ENCODE measurements at places on chromosomes 7 and 10.
A peak's percentile ranks its signal among the peaks of the same experiment; 100 is the strongest.

DNA sequence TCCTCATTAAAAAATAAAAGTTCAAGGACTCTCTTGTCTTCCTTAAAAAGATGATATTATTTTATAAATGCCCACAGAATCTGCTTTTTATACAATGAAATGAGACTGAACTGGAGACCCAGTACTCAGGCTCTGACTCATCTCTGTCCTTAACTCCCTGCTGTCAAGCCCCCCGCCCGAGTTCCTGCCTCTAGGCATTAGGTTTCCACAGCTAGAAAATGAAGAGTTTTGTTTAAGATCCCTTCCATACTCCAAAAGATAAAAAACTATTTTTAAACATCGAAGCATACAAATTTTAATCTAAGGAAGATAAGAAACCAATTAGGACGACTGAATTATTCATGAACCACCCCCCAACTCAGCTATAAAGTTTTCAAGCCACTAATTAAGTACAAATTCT lies 97.7 kb upstream of the FEZF1 start:
- no peak for DNase-seq

DNA sequence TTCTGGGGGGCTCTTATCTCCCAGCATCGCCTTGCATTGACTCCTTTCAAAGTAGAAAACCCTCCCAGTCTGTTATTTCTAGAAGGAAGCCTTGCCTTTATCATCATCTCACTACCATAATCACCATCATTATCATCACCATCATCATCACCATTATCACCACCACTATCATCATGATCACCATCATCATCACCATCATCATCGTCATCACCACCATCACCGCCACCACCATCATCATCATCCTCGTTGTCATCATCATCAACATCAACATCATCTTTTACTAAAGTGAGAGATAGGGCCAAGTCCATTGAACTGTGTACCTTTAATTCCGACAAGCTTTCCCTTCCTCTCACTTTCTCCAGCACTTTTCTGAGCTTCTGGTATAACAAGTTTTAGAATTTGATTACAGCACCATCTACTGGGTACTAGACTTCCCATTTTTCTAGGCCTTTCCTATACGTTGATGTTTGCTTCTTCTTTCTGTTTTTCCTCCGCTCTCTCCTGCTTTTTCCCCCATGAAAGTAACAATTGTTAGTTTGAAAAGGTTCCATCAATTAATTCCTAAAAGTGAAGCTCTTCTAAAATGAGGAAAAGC lies 226.4 kb downstream of the BUB3 start:
- DNase-seq: peak; percentile 30

DNA sequence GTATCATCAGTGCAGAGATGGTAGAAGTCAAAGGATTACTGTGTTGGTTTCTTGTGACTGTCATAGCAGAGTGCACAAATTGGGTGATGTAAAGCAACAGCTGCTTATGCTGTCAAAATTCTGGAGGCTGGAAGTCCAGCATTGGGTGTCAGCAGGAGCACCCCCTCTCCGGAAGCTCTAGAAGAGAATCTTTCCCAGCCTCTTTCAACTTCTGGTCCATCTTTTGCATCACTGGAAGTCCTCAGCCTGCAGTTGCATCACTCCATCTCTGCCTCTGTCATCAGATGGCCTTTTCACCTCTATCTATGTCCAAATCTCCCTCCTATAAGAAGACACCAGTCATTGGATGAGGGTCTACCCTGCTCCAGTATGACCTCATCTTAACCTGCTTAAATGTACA lies 35.8 kb upstream of the GALNTL5 start:
- peak; percentile 81 for DNase-seq

- peak; percentile 60 for DNase-seq
Observed at GRCh38 chr7:5997210-5997808, 11.5 kb downstream of the PMS2 start.

DNA sequence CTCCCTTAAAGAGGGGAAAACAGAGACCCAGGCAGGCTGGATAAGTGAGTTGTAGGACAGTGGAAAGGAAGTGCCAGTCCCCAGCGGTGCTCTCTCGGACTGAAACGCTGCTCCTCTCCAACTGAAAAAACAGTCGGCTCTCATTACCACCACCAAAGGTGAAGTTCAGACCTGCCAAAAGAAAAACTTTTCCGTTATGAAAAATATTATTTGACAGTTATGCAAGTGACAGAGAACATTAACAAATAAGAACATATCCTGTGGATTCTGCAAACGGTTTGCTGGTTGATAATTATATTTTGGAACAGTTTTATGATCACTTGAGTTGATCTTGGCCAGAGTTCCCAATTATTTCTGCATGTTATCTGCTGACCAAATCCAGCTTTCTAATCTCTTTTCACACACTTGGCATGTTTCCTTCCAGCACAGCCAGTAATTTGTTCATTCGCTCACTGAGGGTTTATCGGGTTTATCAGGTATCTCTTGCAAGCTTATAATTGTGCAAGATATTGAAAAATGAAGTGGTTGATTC lies 82.6 kb downstream of the PTPRE start:
- DNase-seq: no peak

GRCh38 chr7:130400120-130400572 lies 19.9 kb downstream of the CPA1 start:
- DNase-seq: no peak

- DNase-seq: no peak
Observed at GRCh38 chr10:110479710-110480109, 18.0 kb upstream of the DUSP5 start.

- no peak for DNase-seq
Observed at GRCh38 chr7:28383975-28384374, 28.3 kb upstream of the CREB5 start.

DNA sequence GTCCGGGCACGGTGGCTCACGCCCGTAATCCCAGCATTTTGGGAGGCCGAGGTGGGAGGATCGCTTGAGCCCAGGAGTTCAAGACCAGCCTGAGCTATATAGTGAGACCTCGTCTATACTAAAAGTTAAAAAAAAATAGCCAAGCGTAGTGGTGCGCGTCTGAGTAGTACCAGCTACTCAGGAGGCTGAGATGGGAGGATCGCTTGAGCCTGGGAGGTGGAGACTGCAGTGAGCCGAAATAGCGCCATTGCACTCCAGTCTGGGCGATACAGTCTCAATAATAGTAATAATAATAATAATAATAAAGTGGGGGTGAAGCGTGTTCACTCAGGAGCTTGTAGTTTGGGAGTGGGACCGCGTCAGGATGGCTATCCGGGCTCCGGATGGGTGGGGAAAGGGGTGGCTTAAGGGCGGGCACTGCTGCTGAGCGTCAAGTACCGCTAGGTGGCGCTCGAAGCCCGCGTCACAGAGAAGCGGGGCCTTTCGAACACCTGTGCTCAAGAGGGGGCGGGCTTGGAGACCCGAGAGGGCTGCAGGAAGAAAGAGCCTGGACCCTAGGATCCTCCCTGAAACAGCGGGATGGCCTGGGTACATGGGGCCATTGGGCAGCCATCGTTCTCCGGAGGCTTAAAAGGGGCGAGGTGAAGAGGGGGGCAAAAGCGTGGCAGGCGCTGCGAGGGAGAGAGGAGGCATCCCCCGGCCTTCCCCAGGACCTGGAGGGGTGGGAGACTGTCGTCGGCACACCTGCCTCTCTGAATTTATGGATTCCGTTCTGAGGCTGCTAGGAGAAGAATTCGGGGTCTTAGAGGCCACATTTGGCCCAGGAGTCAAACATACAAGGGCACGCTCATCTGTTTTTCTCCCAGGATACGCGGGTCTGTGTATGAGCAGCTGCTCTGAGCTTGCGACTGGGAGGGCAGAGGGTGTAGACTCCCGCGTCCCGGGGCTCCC lies 14.5 kb downstream of the LBX1 start:
- DNase-seq: peak; percentile 61

DNA sequence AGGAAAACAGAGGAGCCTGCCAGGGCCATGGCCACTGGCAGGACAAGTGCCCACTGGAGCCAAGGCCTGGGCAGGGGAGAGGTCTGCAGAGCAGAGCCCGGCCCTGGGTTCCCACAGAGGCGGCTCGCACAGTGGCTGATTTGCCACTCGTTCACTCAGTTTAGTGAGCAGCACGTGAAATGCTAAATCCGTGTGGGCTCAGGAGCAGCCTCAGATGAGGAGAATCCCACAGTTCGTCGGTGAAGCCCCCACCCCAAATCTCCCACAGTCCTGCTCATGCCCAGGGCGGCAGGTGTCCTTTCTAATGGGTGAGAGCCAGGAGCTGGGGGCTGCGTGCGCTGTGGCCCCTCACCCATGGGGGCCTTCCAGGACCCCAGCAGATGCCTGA lies 107.7 kb upstream of the FAM20C start:
- no peak for DNase-seq

GRCh38 chr7:125504848-125505247 lies 575.2 kb upstream of the POT1 start:
- no peak for DNase-seq

GRCh38 chr7:159370-160270 lies 32.8 kb upstream of the FAM20C start:
- no peak for DNase-seq

- DNase-seq: no peak
Observed at GRCh38 chr10:110033701-110034235, 26.0 kb downstream of the ADD3 start.

DNA sequence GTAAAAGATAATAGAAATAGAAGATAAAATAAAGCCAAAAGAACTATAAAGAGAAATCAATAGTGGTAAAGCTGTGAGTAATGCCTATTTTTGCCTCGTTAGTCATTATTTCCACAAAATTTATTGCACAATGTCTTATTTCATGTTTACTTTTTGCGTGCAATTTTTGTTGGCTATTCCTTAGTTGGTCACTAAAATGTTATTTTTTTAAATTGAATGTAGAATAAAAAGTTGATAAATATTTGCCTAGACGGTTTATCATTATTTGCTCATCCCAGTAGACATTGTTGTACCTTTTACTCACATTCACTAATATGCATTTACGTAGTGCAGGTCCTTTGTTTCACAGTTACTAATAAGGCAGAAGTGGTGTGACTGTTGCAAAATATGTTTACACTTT lies 227.8 kb upstream of the BMPER start:
- peak; percentile 27 for DNase-seq

DNA sequence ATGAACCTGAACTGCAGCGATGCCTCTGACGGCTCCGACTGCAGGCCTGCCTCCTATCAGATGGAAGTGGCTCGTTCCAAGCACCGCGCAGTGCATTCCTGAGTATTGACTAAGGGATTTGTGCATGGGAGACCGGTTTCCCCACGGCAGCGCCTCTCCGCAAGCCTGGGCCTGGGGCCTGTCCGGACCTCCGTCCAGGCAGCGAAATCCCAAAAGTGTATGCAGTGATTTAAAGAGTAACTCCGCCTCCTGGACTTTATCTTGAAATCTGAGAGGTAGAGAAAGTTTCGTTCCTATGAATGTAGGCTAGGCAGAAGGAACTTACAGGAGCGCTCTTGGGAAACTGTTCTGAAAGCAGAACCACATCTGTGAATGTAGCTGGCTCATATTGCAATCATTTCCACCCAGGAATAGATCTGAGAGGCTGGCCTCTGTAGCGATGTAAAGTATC lies 106.2 kb upstream of the CELF2 start:
- peak; percentile 38 for DNase-seq

- DNase-seq: no peak
Observed at GRCh38 chr7:11636274-11636673, 195.7 kb downstream of the THSD7A start.

DNA sequence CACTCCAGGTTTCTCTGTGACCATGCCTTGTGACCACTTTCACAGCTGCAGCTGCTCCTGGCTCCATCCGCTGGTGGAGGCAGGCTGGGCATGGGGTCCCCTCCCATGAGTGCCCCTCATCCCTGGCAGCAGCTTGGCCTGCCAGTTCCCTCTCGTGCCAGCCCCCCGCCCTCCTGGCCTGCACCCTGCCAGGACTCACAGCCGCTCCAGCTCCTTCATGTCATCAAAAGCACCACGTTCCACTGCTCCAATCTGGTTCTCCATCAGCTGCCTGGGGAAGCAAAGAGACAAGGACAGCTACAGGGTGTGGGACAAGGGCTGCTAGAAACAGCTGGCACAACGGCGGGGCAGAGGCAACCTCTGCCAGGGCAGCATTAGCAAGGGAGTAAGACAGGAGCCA lies 22.6 kb downstream of the SLIT1 start:
- DNase-seq: no peak

- no peak for DNase-seq
Observed at GRCh38 chr10:104099269-104099668, 13.6 kb upstream of the COL17A1 start.

DNA sequence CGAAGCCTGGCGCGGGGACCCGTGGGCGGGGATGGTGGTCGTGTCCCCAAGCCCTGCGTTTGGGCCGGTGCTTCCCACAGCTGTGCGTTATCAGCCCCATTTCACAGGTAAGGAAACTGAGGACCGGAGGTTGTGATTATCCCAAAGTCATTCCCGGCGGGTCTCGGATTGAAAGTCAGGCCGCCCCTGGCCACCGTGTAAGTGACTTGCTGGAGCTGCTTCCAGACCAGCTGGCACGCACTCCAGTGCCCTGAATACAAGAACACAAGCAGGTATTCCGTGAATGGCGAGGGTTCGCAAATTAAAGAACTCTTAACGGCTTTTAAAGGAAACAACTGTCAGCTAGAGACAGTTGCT lies 675 bp upstream of the ATE1 start:
- no peak for DNase-seq

- DNase-seq: peak; percentile 52
Observed at GRCh38 chr10:44913350-44914081, 2.4 kb downstream of the TMEM72 start.

DNA sequence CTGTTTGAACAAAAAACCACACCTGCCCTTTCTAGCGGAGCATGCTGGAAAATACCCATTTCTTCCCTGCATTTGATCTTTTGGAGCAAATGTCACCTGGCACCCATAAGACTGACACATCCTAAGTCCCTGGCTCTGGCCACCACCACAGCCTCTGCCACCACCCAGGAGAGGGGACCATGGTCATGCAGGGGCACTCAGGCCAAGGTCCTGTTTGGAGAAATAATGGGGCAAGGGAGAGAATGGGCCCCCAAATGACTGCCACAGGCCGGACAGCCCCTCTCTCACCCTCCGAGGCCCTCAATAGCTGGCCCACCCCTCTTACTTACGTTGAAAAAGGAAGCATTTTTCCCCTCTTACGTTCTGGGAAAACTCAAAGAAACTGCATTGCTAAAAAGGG lies 35.4 kb downstream of the RGS10 start:
- no peak for DNase-seq

GRCh38 chr10:103648636-103649532 lies 155.4 kb downstream of the NEURL1 start:
- DNase-seq: no peak

DNA sequence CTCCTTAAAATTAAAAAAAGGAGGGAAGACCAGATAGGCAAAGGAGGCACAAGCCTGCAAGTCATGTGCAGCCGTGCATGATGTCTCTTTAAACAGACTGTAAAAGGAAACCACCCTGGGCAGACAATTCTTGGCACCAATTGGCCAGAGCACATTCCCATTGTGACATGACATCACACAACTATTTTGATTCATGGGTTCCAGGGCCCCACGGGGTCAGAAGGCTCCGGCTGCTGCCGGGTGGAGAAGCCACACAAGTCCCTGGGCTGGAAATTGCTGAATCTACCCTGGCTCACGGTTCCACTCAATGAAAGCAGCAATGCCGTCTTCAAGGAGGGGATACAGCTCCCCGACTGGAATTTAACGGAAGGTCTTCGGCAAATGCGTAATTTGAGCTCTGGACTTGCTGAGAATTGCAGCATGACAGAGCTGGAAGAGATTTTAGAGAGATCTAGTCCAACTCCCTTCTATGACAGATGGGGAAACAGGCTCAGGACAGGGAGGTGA lies 140.5 kb downstream of the PRKAG2 start:
- DNase-seq: peak; percentile 61

GRCh38 chr10:88693392-88694020 lies 12.5 kb upstream of the LIPK start:
- no peak for DNase-seq

Data from inflammatory macrophage treated with lipopolysaccharide for 1 hour (primary cell).